ENCODE measurements at places on chromosomes 13 and 19. TPM values are rescaled to one million over a fixed set of nuclear protein-coding genes. Genes with fewer than 3 reads are reported as not detected.

DNA sequence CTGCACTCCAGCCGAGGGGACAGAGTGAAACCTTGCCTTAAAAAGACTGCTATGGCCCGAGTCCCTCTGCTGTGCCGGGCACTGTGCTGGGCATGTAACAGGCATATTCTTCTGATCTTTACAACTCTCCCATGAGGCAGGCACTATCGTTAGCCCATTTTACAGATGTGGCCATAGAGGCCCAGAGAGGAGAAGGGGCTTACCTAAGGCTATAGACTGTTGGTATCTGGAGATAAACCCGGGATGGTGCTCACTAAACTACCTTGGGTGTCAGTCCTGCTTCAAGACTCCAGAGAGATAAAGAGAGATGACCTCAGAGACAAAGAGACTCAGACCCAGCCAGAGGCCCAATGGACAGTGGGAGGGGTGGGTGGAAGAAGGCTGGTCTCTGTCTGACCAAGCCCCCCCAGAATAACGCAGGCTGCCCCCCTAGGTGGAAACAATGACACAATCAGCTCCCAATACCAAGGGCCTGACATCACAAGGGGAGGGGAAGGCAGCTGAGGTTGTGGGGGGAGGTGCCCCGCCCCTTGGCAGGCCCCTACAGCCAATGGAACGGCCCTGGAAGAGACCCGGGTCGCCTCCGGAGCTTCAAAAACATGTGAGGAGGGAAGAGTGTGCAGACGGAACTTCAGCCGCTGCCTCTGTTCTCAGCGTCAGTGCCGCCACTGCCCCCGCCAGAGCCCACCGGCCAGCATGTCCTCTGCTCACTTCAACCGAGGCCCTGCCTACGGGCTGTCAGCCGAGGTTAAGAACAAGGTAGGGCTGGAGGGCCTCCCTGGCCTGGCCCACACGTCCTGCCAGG is at the start of gene CNN1:
Gene CNN1 (plus strand): TSS at position 620 of the 805 bp plus-strand sequence. CDS start 77 bp downstream, at position 697.
- peak; percentile 76 for DNase-seq

The HIPK4 gene
- total RNA-seq = 0.08 TPM

GRCh38 chr13:102599426-102600012 is 2.7 kb downstream of the TPP2 start:
- no peak for DNase-seq

DNA sequence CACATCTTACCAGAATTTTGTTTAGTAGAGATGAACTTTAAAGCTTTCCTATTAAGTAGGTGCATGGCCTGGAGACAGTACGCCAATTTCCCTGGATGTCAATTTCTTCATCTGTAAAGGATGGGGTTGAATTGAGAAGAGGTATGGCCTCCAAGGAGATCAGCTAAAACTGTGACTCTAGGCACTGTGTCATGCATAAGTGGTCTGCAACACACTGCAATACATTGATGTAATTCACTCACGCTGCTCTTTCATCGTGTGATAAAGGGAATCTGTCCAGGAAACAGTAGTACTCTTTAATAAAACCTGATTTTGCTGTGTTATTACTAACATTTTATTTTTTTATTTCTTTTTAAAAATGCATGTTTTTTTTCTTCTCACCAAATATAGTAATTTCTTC is 795.8 kb downstream of the DIAPH3 start:
- DNase-seq = no peak

GRCh38 chr13:114096811-114097211 is 35.6 kb downstream of the RASA3 start:
- DNase-seq = no peak

DNA sequence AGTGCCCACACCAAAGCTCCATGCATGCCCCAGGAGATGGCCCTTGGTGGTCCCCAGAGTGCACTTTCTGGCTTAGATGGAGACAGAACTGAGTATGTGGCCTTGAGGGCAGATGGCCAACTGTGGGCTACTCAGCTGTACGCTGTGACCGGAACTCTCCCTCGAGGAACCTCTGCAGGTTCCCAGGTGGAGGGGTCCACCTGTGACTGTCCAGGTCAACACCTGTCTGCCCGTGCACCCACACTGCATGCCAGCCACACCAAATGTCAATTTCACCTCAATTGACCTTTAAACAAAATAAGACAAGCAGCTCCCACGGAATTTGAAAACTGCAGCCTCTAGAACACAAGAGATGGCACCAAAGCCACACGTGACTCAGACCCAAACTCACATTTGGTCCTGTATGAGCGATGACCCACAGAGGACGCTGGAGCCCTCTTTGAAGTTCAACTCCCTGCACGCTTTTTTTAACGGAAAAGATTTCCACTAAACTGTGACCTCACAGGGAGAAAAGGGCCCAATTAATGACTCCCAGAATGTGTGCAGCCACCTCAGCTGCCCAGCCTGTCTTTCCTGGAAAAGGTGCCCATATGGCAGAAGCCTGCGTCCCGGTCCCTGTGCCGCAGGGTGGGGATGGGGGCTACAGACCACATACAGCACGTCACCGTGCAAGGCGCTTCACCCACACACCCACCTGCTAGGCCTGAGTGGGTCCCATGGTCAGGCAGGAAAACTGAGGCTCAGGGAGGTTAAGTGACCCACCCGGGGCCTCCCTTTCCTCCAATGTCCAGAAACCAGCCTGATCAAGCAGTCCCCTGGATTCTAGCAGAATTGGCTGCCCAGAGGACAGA is 47.7 kb downstream of the KLF2 start:
- DNase-seq = peak; percentile 72

DNA sequence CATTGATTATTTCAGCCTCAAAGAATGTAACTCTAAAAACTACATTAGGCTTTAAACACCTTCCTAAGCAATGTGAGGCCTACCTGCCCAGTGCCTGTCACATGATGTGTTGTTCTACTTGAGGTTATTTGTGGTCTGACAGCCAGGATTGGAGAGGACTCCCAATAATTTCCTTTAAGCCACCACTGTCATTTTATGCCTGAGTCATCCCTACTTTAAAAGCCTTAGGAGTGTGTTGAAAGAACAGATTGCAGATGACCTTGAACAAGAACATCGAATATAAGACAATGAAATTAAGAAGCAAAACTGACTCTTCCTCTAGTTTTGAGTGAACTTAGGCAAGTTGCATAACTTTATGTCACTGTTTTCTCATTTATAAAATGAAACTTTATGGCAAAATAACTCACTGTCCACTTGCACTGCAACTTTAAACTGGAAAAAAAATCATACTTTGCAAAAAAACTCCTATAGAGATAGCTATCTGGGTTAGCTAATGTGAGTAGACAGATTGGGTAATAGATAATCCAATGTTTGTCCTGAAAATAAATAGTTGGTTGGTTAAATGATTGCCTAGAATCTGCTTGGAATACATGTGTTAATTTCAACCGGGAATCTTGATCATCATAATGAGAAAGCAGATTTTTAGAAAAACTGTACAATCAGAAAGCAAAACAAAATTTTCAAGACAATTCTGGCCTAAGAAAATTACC is 361.2 kb downstream of the SUCLA2 start:
- no peak for DNase-seq

The FXYD1 gene
- total RNA-seq = not detected

The CLEC17A gene
- not detected for total RNA-seq

DNA sequence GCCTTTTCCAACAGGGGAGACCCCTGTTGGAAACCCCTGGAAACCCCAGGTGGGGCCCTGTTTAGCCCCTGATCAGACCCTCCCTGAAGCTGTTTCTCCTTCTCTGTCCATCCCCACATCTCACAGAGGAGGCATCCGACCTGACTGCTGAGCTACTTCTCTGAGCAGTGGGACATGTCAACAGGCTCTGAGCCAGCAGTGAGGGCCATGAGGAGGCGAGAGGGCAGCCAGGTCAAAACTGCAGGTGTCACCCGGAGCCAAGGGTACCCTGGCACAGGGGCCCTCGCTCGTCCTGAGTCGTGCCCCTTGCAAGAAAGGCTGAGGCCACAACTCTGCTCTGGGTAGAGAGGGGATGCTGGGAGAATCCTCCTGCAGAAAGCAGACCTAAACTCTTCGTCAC is 13.6 kb downstream of the PEPD start:
- no peak for DNase-seq
